Activated T-helper 1 cell treated with anti-CD3 and anti-CD28 coated beads, Interleukin-12 subunit alpha, Interleukin-12 subunit beta, Interleukin-2, Interleukin-4 antibody, amounts not matched to agents 30 ng/mL and 10 ng/mL and 1 ng/mL, durations not matched to agents 14 hours and 24 hours and 36 hours (primary cell): ENCODE measurements at places on chromosomes 4 and X. TPM values are rescaled to one million over a fixed set of nuclear protein-coding genes. Genes with fewer than 3 reads are reported as not detected.

- no peak for DNase-seq
Observed at GRCh38 chr4:3410401-3411135, 31.2 kb upstream of the HGFAC start.

DNA sequence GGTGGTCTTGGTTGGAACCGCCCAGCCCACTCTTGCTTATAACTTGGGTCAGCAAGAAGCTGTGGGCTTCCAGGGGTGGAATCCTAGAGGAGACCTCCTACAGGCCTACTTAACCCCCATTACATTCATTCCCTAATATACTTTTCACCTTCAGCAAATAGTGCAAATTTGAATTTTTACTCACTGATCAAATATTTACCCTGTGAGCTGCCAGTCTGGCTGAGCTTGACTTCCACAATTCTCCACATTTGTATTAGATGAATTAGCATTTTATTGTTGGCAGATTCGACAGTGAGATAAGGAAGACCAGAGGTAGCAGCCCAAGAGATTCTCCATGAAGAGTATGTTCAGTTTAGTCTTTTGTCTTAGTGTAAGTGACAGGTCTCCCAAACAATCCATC is 199.6 kb downstream of the BCOR start:
- DNase-seq = no peak

The SHROOM2 gene
- not detected in 2 replicates for total RNA-seq

DNA sequence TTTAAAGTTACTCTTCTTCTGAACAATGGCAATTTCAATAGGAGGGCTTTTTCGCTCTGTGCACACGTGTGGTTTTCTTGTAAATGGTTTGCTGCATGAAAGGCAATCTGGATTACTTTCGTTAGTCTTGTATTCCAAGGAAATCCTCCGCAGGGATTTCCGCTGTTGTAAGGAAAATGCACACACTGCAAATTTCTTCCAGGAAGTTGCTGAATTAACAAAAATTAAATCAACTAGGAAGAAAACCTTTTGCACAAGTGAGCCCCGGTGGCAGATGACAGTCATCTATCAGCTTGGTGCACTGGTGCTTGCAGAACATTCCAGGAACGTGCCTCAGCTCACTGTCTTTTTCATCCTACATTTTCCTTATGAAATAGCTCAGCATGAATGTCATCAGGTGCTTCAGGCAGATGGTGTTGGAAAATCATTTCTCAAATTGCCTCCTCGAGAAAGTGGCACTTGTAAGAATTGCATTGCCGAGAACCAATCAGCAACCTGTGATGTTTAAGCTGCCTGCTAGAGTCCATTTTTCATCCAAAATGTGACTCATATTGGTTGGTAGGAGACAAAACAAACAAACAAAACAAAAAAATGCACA is 272.4 kb upstream of the VCX start:
- no peak for DNase-seq

DNA sequence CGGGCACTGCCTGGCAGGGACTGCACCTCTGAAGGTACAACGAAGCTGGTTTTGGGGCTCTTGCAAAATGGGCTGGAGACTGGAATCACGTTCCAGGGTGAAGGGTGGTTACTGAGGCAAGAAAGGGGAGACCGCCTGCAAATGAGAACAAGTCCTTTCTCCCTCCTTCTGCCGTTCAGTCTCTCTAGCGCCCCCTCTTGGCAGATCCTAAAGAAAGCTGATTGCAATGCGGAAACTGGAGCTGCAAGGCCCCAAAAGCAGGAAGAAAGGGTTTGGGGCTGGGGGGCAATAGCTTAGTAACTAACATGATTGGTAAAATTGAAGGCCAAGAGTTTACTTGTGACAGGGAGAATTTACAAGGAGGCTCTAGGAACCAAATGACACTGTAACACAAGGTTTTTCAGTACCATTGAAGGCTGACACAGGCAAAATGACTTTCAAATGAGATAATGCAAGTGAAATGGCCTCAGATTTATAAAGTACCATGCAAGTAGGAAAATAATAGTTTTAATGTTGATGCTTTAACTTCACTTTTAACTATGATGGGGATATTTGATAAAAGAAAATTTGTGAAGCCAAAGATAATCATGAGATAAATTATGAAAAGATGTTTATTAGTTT is 222.7 kb upstream of the HAND2 start:
- DNase-seq = no peak

DNA sequence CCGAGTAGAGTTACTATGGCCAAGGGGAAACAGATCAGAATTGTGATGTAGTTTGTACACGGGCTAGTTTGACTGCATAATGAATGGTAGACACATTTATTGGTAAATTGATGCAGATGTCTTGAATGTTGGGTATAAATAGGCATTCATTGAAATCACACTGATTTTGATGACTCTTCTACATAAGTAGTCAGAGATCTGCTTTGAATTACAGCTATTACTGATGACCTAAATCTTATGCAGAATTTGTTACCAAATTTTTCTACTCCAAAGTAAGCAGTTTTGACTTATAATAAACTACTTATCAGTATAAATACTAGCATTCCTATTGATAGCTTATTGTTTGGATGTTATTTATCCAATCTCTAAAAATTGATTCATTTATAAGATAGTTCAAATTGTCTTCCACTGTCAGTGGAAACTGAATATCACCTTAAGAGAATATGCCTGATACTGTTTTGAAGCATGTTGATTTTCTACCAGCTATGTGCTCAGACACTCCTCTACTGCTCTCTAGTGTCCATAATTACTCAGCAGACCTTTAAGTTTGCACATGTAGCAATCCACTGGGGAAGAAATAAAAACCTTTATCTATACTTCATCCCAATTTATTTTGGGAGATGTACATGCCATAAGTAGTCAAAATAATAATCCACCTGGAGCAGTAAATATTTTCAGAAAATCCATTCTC is 120.3 kb downstream of the RASL11B start:
- DNase-seq = no peak

GRCh38 chr4:22363036-22363435 is 152.8 kb downstream of the ADGRA3 start:
- DNase-seq = no peak

- no peak for DNase-seq
Observed at GRCh38 chr4:12144051-12144450, 715.4 kb upstream of the HS3ST1 start.

GRCh38 chrX:112051576-112051975 is 31.0 kb downstream of the TRPC5 start:
- no peak for DNase-seq

The DIPK2B gene
- not detected in 2 replicates for total RNA-seq
